CD8-positive, alpha-beta memory T cell (primary cell): ENCODE measurements at places on chromosomes 13 and 19. TPM values are rescaled to one million over a fixed set of nuclear protein-coding genes. Genes with fewer than 3 reads are reported as not detected.

The PLA2G4C gene
- 1.7 TPM for total RNA-seq

The LRG1 gene
- total RNA-seq, result not detected

The OR7A5 gene
- total RNA-seq, result not detected

The TLE6 gene
- 1.3 TPM for total RNA-seq

The TPGS1 gene
- 18.6 TPM for total RNA-seq

The RNF225 gene
- 0.78 TPM for total RNA-seq

The MISP gene
- total RNA-seq, result not detected

The SHISA7 gene
- not detected for total RNA-seq

The IRGC gene
- total RNA-seq, result not detected

The PAK4 gene
- 21.3 TPM for total RNA-seq

The ZSCAN5C gene
- total RNA-seq, result not detected

The CACNA1A gene
- total RNA-seq, result 0.42 TPM

The IRGQ gene
- total RNA-seq, result 30.2 TPM

The SPRYD7 gene
- 8.8 TPM for total RNA-seq

The RCBTB2 gene
- 6.5 TPM for total RNA-seq

The BRSK1 gene
- 4.1 TPM for total RNA-seq

The TEX29 gene
- total RNA-seq, result not detected

The WDR62 gene
- 15.7 TPM for total RNA-seq

The AP1M1 gene
- total RNA-seq, result 120 TPM

The KCNK6 gene
- total RNA-seq, result 10.1 TPM

The CBY2 gene
- not detected for total RNA-seq

The B3GNT3 gene
- not detected for total RNA-seq

The ZNF230 gene
- 3.9 TPM for total RNA-seq

The PNMA8A gene
- 0.61 TPM for total RNA-seq

The DKKL1 gene
- total RNA-seq, result not detected

The SEMA6B gene
- 0.91 TPM for total RNA-seq

The LIM2 gene
- total RNA-seq, result 0.93 TPM

The ZNF729 gene
- total RNA-seq, result not detected

The HIPK4 gene
- not detected for total RNA-seq

The RAB8A gene
- 298 TPM for total RNA-seq

The COX7A1 gene
- total RNA-seq, result not detected

The FXYD7 gene
- total RNA-seq, result 1.0 TPM

The CAMSAP3 gene
- total RNA-seq, result 0.24 TPM
